ENCODE measurements at places on chromosomes 7 and 10.
A peak's percentile ranks its signal among the peaks of the same experiment; 100 is the strongest.

DNA sequence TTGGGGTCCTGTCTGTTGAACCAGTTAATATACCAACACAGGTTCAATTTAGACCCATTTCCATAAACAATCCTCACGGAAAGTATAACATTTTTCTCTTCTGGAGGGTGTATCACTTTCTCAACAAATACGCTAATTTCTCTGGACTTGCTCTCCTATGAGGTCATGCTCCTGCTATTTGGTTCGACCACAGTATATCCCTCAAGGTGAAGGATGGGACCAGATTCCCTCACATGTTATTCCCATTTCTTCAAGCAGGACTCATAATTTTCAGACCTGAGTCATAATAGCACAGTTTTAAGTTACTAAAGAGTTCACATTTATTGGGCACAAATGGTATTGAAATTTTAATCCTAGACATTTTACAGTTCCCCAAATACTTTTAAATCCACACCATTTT, 57.2 kb downstream of the ADAM12 start:
- no peak for DNase-seq

GRCh38 chr10:43225787-43226153, 41.1 kb downstream of the RASGEF1A start:
- peak; percentile 76 for DNase-seq

GRCh38 chr7:21486511-21486910, 56.3 kb upstream of the DNAH11 start:
- no peak for DNase-seq

- no peak for DNase-seq
Observed at GRCh38 chr10:51369903-51370302, 295.6 kb downstream of the PRKG1 start.

DNA sequence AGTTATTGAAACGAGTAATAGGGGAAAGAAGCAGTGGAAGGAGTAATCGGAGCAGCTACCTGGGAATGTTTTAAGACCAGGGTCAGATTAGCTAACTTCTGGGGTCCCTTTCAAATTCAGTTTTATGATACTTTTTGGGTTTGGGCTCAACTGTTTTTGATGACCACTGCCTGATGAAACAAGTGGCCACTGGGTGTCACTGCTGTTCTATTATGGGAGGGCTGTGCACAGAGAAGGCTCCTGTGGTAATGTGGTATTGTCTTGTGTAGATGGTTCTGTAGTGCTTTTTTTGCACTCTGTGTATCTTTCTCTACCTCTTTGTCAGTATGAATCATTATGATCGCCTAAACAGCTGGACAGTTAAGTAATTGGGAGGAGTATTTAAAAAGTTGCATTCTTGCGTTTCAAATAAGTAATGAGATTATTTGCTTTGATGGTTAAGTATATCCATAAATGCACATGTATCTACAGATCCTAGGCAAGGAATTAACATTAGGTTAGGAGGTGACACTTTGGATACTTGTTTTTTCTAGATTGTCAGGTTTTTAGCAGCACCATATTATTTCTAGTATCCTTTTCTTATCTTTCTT, 128.4 kb downstream of the ABCA13 start:
- DNase-seq = no peak

GRCh38 chr10:113496111-113497109, 56.4 kb upstream of the HABP2 start:
- DNase-seq = no peak

GRCh38 chr7:70178211-70178610, 579.9 kb downstream of the AUTS2 start:
- DNase-seq = no peak

DNA sequence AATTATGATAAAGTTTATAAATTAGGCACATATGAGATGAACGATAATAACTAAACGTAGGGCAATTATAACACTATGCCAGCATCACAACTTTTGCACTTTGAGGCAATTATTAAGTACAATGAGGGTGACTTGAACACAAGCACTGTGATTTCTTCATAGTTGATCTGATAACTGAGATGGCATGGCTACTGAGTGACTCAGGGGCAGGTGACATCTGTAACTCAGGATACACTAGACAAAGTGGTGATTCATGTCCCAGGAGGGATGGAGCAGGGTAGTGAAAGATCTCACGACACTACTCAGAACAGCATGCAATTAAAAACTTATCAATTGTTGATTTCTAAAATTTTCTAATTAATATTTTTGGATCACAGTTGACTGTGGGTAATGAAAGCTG, 98.3 kb upstream of the ARHGAP21 start:
- no peak for DNase-seq

GRCh38 chr10:120253131-120253530, 203.9 kb upstream of the PLPP4 start:
- no peak for DNase-seq

- DNase-seq = no peak
Observed at GRCh38 chr10:132247943-132248342, 59.8 kb downstream of the STK32C start.

GRCh38 chr10:69425511-69426298, 9.0 kb upstream of the TACR2 start:
- no peak for DNase-seq

- DNase-seq = no peak
Observed at GRCh38 chr10:15459218-15459617, 88.1 kb upstream of the FAM171A1 start.

GRCh38 chr10:85610381-85611092, 756.1 kb downstream of the GRID1 start:
- peak; percentile 64 for DNase-seq

GRCh38 chr10:101493782-101494281, 94.2 kb downstream of the POLL start:
- DNase-seq = no peak

DNA sequence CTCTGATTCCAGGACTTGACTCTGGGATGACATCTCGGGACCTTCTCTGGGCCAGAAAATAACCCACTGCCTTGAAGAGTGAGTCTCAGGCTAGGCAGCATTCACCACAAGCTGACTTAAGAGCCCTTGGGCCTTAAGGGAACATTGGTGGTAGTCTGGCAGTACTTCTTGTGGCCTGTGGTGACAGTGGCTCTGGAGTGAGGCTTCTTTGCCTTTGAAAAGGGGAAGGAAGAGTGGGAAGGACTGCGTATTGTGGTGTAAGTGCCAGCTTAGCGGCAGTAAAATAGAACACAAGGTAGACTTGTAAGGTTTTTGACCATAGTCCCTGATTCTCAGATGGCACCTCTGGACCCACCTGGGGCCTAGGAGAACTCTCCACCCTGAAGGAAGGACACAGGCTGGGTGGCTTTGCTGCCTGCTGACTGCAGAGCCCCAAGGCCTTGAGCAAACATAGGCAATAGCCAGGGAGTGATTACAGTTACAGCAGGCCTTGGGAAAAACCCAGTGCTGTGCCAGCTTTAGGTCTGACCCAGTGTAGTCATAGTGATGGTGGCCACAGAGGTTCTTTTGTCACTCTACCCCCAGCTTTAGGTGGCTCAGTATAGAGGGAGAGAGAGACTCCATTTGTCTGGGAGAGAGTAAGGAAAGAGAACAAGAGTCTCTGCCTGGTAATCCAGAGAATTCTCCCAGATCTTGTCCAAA, 483.9 kb downstream of the SH2D4B start:
- DNase-seq = no peak

DNA sequence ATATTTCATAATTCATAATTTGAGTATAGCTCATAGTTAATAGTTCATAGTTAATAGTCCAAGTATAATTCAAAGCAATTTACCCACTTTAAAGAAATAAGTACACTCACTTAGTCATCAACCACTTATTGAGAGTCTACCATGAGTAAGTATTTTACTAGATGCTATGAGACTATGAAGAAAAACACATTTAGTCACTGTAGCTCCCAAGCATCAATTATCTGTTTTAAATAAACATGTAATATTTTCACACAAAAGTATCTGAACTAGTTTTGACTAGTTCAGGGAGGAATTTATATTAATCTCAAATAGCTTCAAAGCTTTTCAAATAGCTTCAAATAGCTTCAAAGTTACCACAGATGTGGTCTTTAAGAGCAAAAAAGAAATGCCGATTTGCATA, 119.2 kb downstream of the ANK3 start:
- DNase-seq = no peak

GRCh38 chr10:23096802-23097549, 1.6 kb downstream of the MSRB2 start:
- DNase-seq = no peak

DNA sequence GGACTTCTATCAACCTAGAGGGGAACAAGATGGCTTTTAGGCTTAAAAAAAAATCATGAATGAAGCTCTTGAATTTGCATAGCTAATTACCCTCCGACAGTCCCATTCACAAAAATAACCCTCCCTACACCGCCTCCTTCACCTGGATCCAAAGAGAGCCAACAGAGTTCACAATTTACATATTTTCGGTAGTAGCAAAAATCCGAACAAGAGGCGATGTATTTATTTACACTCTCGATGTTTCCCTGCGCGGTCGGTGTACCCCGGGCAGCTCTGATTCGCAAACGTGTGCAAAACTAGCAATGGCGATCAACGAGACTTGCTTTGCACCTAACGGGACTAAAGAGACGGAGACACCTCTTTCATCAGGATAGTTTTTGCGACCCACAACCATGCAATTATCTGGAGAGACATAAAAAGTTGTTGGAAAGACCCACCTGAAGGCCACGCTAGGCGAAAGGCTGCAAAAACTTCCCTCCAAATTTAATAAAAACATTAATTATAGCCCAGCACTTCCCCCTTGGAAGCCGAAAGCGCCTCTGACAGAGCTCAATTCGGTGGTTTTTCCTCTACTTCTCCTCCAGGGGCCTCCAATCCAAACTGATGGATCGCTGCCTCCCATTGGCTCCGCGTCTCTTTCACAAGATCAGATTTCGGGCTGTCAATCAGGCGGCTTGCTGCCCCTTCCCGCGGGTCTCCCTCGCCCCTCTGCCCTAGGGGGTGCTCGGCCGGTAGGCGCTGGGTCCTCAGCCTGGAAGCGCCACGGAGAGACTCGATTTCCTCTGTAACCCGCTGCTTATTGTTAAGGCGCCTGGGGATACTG, at the start of gene ETV1:
ETV1 (minus strand) TSS at position 541 of the 823 bp plus-strand sequence. CDS start 614 bp downstream, outside the sequence.
- no peak for DNase-seq

GRCh38 chr7:83947260-83947659, 247.3 kb downstream of the SEMA3A start:
- no peak for DNase-seq

DNA sequence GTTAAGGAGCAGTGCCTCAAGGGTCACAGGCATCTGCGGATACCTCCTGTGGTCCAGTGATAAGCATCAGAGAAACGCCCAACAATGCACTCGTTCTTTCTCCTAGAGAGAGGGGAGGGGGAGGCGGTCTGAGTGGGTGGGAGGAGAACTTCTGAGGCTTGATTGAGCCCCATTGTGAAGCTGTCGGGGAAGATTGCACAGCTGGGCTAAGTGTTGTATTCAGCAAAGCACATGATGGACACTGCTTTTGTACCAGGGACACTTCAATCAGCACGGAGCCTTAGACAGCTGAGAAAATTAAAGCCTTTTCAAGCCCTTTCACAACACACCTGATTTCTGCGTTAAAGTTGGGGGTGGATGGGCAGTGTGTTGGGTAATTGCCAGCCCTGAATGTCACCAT, 230.3 kb upstream of the GHITM start:
- no peak for DNase-seq

DNA sequence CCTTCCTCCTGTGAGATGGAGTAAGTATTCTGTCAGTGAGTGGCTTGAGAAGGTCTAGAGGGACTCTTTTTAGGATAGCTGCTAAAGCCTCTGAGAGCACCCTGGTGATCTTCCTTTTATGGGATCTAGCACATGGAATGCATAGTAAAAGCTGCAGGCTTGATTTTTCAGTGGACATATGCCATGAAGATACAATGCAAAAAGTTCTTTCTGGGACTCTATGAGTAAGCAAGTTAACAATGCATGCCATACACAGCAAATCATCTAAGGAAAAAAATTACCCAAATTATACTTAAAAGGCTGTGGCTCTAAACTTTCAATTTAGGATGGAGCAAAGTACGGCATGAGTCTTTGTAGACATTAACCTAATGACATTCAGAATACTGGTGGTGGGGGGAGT, 154.5 kb downstream of the SGMS1 start:
- no peak for DNase-seq

DNA sequence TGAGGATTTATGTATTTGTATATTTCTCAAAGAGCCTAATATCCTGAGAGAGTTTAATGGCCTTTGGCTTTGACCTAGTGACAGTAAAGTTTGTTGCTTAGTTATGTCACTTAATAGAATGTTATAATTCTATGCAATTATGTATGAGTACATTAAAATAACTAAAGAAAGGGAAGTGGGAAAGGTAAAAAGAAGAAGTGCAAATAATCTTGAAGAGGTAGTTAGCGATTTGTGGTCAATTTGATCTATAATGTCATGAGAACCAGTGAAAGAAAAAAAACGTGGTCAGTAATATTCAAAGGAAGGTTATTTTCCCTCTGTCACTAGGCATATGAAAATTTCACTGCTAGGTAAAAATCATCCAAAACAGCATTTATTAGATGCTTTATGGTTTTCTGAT, 143.4 kb upstream of the LSM8 start:
- DNase-seq = no peak

GRCh38 chr7:33114976-33115375, 5.8 kb upstream of the RP9 start:
- no peak for DNase-seq

DNA sequence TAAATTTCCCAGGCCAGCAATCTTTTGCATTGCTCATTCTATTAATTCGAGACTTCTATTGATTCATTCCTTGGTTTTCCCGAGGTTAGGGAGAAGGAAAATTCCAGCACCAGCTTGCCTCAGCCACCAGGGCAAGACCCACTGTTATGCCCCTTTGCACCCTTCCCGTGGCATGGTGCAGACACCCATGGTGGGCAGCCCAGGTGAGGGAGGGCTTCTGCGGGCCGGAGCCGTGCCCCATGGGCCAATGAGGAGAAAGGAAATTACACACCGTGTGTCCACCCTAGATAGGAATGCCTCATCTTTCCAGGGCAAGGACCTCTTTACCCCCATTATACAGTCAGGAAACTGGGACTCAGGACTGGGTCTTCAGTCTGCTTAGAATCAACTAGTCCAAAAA, 4.5 kb upstream of the GRID1 start:
- DNase-seq = no peak

DNA sequence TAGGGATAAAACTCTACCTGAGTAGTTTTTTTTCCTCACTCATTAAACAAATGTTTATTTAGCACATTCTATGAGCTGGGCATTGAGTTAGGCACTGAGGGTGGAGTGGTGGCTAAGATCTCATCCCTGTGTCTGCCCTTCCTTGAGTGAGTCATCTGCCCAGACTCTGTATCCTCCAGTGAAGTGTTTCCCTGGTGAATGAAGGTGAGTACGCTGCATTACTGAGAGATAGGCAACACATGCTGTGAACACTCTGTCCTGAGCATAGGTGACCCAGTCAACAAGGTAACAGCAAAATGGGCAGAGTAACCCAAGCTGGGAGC, 5.8 kb downstream of the PITX3 start:
- DNase-seq = no peak

GRCh38 chr7:55255496-55256445, 109.4 kb upstream of the LANCL2 start:
- DNase-seq = peak; percentile 94

- DNase-seq = no peak
Observed at GRCh38 chr10:110502072-110502845, 4.6 kb downstream of the DUSP5 start.

Data from osteocyte (in vitro differentiated cells).